NCI-H146 (cell line): ENCODE measurements at places on chromosomes 3 and 15.

- no peak for DNase-seq
These were observed 19.8 kb downstream of the MRPS11 start for GRCh38 chr15:88487178-88487795.

DNA sequence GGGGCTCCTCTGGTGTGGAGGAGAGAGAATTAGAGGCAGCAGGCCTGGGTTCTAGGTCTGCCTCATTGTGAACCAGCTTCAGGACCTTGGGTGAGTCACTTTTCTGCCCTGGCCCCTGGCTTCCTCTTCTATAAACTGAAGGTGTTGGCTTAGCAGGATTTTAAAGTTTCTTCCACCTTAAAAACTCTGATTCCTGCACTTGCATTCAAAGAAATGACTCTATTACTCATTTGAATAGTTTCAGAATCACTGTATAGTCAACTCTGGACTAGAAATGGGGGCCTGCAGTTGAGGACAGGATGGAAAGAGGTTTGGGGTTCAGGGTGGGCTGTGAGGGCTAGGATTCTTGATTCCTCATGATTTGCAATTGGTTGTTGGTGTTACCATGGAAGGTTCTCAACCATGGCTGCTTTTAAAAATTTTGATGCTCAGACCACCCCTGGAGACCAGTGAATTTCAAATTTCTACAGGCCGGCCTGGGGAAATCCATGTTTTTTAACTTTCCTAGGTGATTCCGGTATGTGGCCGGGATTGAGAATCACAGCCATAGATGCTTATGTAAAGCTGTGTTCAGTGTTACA, 19.9 kb downstream of the SMAD3 start:
- DNase-seq = no peak

GRCh38 chr3:153889905-153890334, 231.3 kb upstream of the ARHGEF26 start:
- no peak for DNase-seq

DNA sequence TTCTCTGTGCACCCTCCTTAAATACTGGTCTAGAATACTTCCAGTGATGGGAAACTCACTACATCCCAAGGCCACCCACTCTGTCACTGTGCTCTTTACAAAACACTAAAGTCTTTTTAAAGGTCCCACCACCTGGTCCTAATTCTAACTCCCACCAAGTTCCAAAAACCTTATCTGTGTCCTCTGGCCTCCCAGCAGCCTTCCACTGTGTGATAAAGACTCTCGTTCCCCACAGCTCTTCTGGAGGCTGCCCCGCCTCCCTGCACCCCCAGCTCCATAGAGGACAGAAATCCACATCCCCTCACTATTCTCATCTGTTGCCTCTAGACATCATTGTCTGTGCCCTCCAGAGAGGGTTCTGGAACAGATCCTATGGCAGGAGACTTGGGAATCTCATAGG, 276.4 kb downstream of the FAM43A start:
- no peak for DNase-seq

GRCh38 chr15:54017959-54018358, 39.7 kb downstream of the UNC13C start:
- no peak for DNase-seq

DNA sequence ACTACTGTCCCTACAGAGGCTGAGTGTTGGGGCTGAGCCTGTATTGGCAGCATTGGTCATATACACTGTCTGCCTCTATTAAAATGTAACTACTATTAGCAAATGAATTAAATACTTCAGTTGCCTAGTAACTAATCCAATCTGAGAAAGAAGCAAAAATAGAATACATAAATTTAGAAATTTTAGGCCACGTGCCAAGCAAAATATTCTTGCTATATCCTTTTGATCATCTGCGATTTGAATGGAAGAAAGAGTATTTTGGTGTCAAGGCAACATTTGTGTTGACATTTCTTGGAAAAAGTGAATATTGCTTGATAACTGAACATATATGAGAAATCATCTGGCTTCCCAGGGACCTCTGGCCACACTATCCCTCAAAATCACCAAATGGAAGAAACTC, 148.2 kb upstream of the TOPAZ1 start:
- no peak for DNase-seq
